ENCODE measurements at places on chromosomes 2 and 18.

- DNase-seq = no peak
These were observed 96.4 kb downstream of the CYRIA start for GRCh38 chr2:16568998-16569784.

DNA sequence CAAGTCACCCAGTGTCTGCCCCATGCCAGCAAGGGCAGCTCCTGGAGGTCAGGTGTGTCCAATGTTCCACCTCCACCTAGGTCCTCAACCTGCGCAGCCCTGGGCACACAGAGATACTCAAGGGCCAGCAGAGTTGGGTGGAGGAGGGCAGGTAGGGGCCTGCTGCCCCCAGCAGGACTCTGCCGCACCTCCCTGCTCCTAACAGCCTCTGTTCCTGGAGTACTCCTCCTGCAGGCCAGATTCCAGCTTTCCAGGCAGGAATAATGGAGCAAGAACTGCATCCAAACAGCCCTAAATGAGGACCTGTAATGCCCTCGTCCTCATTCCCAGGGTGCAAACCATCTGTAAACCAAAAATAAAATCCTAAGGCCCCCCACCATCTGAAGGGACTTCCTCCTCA, 44.4 kb upstream of the ACAA2 start:
- DNase-seq = no peak

- DNase-seq = no peak
These were observed 269.2 kb downstream of the NYAP2 start for GRCh38 chr2:225668606-225669266.

DNA sequence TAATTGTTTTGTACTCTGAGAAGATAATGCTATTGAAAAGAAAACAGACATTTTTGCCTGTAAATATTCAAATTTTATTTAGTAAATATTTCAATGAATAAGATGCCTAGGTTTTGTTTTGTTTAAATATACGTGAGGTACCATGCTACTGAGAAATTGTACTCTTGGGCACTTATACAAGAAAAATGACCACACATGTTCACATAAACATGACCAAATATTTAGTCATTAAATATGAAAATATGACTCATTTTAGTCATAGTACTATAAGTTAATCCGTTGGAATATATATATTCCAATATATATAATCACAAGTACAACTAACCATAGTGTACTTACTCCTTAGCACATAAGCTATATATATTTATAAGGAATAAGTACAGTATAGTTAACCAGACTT, 56.7 kb upstream of the ZNF804A start:
- DNase-seq = no peak

DNA sequence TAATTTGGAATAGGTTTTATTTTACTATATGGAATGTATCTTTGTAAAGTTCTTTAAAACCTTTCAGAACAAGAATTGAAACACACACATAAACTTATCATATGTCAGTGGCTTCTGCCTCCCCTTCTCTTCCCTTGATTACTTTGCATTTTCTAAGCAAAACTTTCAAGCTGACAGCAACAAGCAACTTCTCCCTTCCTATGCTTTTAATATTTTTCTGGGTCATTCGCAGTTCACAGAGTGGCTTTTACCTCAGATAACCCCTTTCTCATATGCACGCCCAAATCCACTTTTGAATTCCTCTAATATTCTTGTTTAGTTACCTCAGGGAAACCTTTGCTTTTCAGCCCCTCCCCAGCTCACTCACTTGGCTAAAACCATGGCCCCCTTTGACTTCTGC, 36.7 kb upstream of the CDC42EP3 start:
- no peak for DNase-seq

DNA sequence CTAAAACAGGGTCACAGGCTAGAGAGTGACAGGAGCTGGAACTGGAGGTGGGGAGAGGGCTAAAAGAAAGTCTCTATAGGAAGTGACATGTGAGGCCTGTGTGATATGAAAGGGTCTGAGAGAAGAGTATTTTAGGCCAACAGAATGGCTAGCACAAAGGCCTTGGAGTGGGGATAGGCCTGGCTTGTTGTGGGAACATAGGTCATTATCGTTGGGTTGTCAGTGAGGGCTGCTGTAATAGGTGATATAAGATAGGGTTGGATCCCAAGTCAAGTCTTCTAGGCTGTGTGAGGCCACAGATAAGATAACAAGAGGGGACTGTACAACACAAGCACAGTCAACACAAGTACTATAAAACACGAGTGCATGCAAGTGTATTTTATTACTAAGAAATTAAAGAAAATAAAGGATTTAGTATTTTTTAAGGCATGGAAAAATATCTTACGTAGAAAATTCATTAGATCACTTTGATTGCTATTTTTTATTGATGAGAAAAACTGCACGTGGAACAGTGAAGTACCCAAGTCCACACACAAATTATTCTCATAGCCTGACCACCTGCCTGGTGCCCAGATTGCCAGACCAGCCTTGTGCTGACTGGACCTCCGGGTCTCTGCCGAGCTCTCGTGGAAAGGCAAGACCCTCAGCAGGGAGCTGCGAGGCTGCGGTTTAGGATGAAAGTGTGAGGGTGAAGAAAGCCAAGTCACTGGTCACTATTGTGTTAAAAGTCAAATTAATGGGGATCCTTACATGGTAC, 14.1 kb downstream of the LTBP1 start:
- DNase-seq = no peak

All from stimulated activated CD8-positive, alpha-beta memory T cell treated with anti-CD3 and anti-CD28 coated beads, Interleukin-2, amount 100 ng/mL, for 1 hour (primary cell).